ENCODE measurements at places on chromosomes 5 and 9. TPM values are rescaled to one million over a fixed set of nuclear protein-coding genes. Genes with fewer than 3 reads are reported as not detected.
A peak's percentile ranks its signal among the peaks of the same experiment; 100 is the strongest.

DNA sequence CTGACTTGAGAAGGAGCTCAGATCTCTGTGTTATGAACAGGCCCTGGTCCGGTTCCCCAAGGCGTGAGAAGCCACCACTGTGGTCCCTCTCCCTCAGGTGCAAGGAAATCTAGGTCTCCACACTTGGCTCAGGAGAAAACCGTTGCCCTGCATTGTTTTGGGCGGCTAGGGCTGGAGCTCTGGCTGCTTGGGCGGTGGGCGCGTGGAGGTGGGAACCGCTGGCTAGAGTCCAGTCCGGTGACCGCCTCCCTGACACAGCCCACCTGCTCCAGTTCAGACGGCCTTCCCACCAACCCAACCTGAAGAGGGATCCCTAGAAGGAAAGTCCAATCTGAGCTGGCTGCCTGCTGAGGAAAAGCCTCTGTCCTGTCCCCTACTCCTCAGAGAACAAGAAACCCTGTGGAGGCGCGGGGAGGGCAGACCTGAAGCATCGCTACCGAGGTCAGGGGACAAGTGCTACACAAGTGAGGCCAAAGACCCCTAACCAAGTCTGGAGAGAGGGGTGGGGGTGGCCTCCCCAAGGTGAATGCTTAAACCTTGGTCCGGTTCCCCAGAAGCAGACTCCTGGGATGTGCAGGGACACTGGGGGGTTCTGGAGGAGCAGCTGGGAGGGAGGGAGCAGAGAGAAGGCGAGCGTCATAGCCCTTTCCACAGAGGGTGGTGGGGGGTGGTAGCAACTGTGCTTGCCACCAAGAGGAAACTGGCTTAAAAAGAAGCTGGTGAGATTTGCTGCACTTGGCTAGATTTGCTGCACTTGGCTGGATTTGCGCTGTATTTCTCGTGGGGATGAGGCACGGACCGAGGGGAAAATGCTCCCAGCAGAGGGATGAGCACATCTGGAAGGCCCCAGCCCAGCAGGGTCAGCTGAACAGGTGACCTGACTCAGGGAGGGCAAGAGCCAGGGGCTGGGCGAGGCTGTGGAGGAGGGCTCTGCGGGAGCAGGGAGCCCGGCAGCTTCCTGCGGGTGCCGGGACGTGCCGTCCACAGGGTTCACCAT is 65.2 kb downstream of the RAPGEF1 start:
- no peak for DNase-seq

GRCh38 chr5:31563216-31563615 is 31.1 kb downstream of the C5orf22 start:
- DNase-seq: no peak

DNA sequence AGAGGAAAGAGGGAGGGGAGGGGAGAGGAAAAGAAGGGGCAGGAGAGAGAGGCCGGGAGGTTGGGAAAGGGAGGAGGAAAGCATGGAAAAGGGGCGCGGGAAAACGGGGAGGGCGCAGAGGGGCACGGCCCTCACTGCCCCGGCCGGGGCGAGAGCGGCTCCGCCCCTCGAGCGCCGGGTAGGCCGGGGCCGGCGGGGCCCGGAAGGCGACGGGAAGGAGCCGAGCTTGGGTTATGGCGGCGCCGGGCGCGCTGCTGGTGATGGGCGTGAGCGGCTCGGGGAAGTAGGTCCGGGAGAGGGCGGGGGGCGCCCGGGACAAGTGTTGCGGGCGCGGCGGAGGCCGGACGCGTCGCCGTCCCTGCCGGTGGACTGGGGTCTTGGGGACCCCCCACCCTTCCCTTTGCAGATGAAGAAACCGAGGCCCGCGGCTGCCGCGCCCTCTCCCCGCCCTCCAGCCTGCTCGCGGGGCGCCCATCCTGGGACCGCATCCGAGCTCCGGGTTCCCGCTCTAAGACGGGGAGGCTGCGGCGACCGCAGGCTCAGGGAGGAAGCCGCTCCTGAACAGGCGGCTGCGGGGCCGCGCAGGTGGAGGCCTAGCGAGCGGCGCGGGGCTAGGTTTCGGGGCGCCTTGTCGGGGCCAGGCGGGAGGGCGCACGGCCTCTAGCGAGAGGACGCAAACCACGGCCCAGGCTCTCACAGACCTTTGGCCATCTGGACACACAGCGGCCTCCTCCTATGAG is at the start of gene IDNK:
Gene IDNK (plus strand): TSS at position 205 of the 740 bp plus-strand sequence. CDS start 29 bp downstream, at position 234.
- DNase-seq: peak; percentile 35

DNA sequence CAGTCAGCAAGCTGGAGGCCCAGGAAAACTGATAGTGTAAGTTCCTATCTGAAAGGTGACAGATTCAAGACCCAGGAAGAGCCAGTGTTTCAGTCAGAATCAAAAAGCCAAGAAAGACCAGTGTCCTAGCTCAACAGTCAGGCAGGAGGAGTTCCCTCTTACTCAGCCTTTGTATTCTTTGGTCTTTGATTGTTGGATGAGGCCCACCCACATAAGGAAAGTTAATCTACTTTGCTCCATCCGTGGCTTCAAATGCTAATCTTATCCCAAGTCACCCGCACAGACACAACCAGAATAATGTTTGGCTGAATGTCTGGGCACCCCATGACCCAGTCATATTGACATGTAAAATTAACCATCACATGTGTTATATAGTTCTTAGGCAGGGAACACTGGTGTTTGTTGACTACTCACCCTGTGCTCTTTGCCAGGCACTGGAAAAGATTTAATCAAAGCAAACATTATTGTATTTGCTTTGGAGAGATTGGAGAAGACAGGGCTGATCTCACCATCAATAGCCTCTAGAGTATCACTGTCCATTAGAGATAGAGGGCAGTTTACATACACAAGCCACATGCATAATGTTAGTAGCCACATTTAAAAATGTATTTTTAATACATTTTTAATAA is 96.3 kb upstream of the KCNN2 start:
- peak; percentile 7 for DNase-seq

DNA sequence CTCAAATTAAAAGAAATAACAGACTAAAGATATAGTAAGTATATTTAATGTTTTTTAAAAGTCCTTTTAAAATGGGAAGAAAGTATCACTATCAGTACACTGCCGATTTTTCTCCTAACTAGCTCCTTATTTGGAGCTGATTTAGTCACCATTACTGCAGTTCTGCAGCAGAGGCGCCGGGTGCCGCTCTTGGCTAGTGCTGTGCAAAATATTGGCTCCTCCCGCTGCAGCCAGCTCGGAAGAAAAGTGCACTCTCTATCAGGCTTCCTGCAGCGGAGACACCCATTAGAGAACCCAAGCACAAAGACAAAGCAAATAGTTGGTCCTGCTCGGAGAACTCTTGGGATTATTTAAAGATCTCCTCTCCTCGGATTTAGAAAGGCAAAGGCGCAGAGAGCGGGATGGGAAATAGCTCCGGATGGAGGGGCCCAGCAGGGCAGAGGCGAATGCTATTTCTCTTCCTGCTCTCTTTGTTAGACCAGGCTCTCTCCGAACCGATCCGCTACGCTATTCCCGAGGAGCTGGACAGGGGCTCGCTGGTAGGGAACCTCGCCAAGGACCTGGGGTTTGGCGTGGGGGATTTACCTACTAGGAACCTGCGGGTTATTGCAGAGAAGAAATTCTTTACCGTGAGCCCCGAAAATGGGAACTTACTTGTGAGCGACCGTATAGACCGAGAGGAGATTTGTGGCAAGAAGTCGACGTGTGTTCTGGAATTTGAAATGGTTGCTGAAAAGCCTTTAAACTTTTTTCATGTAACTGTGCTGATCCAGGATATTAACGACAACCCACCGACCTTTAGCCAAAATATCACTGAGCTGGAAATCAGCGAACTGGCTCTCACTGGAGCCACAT is at the start of gene PCDHGB3:
Gene PCDHGB3 (plus strand): TSS at position 249 of the 855 bp plus-strand sequence. CDS start 153 bp downstream, at position 402.
- no peak for DNase-seq

DNA sequence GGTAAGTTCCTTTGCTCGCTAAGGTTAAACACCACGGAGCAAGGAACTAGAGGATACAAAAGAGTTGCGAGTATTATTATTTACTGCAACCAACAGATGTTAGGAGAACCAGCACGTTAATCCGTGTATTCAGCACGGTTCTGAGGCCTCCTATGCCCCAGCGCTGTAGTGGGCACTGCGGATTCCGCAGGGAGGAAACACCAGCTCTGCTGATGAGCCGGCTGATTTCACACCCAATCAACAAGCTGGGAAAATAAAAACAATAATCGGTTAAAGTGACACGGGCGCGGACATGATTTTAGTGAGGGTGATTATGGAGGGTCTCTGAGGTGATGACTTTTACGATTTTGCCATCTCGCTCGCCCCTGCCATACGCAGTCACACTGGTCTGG is 702 bp upstream of the PRELID2 start:
- DNase-seq: no peak

The TRIM52 gene
- total RNA-seq: 11.2 TPM

The ATOSB gene
- total RNA-seq: 21.3 TPM

The PDCD1LG2 gene
- total RNA-seq: not detected

The PCDHA9 gene
- 0.14 TPM for total RNA-seq

The PCDHB2 gene
- total RNA-seq: 23.0 TPM

The PCDHB11 gene
- total RNA-seq: 0.41 TPM

The IFT74 gene
- 16.5 TPM for total RNA-seq
